ENCODE measurements at places on chromosomes 7 and 10.

DNA sequence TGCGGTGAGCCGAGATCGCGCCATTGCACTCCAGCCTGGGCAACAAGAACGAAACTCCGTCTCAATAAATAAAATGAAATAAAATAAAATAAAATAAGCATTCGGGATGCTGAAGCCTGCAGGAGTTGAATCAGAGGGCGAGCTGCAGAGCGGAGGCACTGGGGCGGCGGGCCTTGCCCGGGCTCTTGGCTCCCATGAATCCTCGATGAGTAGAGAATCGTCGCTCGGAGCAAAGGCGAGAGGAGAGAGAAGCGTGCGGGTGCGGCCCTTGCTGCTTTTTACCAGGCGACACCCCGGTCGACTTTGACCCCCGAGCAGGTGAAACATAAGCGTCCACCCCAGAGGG is 168.3 kb downstream of the UBE2H start:
- no peak for DNase-seq

DNA sequence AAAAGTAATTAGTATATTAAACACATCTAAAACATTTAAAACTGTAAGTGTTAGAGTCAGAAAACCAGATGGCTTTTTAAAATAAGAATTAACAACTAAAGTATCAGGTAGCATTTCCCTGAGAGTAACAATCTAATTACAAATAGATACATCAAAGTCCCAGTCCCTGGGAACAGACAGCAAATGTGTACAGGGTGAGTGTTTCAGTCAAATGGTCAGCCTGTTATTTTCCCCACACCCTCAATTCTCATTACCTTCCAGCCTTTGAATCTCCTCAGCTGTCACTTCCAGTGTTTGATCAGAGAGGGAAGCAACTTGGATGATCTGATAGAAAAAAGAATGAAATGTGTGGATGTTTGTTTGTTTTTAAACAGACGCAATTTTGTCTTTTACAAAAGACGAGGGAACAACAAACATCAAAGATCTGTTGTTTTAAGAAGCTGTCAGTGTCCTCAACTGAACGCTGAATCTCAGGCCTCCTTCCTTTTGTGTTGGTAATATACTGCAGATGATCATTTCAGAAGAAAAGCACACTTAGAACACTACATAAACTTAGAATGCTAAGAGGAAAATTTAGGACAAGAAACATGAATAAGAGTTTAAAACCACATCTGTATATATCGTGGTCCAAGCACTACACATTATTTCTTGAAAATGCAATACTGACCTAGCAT is 29.8 kb downstream of the CEP41 start:
- no peak for DNase-seq

DNA sequence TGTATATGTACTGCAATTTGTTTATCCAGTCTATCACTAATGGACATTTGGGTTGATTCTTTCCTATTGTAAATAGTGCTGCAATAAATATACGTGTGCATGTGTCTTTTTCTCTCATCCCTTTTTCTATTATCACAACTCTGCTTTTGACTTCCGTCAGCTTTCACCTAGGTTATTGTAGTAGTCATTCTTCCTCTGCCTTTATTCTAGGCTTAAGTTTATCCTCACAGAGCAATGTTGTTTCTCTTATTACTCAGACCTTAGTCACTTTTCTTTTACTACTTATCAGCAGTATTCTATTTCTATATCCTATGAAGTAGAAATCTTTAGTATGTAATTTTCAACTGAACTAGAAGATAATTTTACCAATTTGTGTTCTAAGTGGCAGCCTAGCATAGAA is 175.3 kb upstream of the SEMA3E start:
- DNase-seq: no peak

- DNase-seq: no peak
These were observed 53.9 kb upstream of the ARL4A start for GRCh38 chr7:12633582-12633981.

- DNase-seq: peak; percentile 6
These were observed 177.3 kb upstream of the TMEM72 start for GRCh38 chr10:44733501-44734488.

DNA sequence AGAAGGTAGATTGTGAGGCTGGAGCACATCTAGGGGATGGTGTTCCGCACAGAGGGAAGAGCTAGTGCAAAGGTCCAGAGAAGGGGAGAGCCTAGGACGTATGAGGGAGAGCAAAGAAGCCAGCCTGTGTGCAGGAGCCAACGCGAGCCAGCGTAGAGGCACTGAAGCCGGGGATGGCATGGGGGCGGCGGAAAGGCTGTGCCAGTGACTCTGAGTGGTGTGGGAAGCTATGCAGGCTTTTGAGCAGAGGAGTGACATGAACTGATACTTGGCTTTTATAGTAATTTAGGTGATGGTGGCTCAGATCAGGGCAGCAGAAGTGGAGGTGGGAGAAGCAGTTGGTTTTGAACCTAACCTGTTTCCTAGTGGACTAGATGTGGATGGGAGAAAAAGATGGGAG is 65.8 kb downstream of the ATXN7L1 start:
- no peak for DNase-seq

GRCh38 chr10:63238501-63238900 is 105.4 kb downstream of the NRBF2 start:
- DNase-seq: no peak

DNA sequence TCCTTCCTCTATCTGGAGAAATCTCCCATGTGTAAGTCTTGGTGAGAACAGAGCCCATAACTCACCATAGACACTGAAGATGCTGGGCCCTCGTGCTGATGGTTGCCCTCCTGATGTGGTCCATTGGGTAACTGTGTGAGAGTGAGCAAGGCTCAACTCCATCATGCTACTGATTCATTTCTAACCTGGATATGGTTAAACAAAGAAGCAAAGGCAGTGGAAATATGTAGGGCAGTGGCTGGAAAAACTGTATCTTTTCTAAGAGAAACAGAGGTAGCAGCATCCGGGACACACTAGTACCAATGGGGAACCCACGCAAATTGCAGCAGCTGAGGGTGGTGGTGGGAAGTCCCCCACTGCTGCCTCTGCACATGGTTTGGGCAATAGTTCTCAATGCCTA is 221.7 kb downstream of the KLF6 start:
- no peak for DNase-seq

DNA sequence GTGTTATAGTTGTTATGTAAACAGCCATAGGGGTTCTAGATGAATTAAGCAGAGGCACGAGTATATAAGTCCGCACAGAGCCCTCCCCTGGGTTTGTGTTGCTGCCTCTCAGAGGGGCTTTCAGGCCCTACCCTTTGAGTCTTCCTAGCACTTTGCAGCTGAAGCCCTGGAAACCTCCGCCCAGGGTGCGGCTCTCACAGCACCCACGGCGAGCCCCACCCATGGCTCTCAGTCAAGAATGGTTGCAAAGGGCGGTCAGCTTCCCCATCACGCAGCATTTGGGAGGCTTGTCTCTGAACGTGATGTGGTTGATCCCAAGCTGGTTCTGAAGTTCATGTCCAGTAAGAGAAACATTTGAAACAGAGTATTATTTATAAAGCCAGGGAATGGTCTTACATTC is 18.8 kb upstream of the INSIG1 start:
- DNase-seq: no peak

- no peak for DNase-seq
These were observed 18.1 kb upstream of the ITGB8 start for GRCh38 chr7:20312562-20312961.

DNA sequence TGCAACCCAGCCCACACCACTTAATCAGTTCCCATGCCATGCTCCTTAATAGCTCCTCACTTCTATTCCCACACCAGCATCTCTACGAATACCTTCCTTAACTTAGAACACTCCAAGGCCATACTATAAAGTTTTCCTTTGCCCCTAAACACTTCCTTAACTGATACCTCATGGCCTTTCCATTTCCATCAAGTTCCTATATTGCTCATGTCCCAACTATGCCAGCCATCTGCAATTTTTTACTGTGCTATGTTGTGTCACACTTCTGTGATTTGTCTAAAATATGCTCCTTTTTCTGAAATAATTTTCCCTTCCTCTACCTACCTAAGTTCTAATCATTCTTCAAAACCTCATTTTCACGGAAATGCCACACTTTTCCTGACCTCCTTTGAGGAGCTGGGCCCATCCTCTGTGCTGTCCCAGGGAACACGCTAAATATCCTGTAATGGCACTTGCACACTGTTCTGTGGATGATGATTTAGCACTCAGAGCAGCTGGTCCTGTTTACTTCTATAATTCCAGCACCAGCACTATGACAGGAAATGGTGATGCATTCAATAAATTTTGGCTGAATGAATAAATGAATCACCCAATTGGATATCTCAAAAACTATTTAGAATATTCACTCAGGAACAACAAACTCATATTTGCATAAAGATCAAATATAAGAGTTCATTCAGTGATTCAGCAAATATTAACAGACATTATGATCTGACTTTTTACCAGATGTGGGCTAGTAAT is 266.5 kb upstream of the HGF start:
- no peak for DNase-seq

- peak; percentile 49 for DNase-seq
These were observed 588 bp downstream of the GLI3 start for GRCh38 chr7:42236266-42236975.

DNA sequence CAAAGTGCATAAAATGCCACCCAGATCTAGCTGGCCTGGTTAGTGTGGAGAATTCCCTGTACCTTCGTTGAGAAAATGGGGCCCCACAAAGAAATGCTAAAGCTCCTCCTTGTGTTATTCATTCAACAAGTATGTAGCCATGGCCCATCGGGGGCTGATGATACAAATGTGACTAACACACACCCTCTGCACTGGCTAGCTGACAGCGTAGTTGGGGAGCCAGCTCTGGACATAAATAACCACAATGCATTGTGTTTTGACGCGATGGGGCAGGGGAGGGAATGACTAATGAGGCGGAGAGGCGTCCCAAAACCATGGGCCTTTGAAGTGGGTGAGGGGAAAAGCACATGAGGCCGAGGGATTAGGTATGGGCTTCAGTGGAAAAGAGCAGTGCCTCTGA is 28.2 kb upstream of the ASL start:
- DNase-seq: no peak

DNA sequence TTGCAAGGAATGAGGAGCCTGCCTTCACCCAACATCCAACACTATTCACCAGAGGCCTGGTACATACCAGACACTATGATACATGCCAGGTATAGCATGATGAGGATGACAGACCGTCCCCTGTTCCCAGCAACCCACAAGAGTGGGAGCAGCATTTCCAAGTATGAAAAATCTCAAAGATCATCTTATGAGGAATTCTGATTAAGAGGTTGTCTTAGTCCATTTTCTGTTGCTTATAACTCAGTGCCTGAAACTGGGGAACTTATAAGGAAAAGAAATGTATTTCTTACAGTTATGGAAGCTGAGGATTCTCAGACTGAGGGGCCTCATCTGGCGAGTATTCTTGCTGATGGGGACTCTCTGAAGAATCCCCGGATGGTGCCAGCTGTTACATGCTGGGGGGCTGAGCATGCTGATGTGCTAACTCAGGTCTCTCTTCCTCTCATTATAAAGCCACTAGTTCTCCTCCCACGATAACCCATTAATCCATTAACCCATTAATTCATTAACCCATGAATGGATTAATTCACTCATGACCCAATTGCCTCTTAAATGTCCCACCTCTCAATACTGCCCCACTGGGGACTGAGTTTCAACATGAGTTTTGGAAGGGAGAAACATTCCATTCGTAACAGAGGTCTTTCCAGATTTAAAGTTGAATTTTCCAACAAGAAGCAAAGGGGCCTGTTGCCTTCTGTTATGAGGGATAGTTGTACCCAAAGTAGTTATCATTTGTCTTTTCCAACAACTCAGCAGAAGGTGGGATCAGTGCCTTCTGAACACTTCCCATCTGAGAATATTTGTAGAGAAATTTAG is 173.9 kb downstream of the HERPUD2 start:
- DNase-seq: peak; percentile 32

DNA sequence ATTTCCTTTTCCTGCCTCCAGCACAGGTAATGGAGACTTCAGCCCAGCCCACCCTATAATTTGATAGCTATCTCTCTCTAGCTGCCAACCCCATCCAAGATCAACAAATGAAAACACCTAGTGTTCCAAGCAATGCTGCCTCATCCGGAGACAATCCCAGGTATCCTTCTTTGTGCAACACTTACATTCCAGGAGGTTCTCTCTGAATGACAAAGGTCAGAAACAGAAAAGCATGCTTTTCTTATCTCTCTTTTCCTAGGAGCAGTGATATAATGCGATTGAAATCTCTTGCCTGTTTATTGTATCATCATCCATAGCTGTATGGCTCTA is 699.3 kb downstream of the INHBA start:
- DNase-seq: no peak

- DNase-seq: no peak
These were observed 191.0 kb downstream of the MAD1L1 start for GRCh38 chr7:2041496-2042367.

- DNase-seq: no peak
These were observed 150.1 kb upstream of the NPS start for GRCh38 chr10:127398971-127399365.

GRCh38 chr10:110774069-110775019 is 97.4 kb upstream of the PDCD4 start:
- DNase-seq: no peak

DNA sequence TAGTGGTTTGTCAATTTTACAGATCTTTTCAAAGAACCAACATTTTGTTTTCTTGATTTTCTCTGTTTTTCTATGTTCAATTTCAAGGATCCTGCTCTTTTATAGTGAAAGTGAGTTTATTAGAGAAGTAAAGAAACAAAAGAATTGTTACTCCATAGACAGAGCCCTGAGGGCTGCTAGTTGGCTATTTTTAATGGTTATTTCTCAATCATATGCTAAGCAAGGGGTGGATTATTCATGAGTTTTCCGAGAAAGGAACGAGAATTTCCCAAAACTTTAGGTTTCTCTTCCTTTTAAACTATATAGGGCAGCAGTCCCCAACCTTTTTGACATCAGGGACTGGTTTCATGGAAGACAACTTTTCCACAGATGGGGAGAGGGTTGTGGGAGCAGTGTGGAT is 165.0 kb downstream of the CCSER2 start:
- DNase-seq: no peak

GRCh38 chr10:43078986-43079273 is 2.1 kb downstream of the RET start:
- peak; percentile 64 for DNase-seq

DNA sequence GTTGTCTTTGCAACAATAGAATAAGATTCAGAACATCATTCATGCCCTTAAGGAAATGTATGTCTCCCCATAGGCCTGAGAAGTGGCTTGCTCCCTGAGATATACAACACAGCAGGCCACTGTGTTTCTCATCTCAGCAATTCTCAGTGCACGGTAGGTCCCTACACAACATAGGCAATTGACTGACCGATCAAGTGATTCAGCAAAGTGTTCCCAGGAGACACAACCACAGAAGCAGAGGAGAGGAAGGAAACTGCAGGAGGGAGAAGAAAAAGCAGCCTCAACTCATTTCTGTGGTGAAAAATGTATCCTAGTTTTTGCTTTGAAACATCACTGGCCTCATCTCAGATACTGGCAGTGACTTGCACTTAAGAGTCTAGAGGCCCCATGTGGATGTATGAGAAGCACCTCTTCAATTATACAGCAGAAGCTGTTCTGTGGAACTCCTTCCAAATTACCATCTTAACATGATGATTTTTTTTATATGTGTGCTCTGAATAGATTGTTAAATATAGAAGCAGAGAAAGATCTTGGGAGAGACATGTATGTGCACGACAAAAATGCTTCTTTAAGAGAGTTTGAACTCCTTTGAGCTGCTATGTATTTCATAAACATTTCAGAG is 306.8 kb downstream of the XPNPEP1 start:
- no peak for DNase-seq

- no peak for DNase-seq
These were observed 214.6 kb downstream of the KIF20B start for GRCh38 chr10:89915968-89916367.
